ENCODE measurements at places on chromosomes 6 and 20.

DNA sequence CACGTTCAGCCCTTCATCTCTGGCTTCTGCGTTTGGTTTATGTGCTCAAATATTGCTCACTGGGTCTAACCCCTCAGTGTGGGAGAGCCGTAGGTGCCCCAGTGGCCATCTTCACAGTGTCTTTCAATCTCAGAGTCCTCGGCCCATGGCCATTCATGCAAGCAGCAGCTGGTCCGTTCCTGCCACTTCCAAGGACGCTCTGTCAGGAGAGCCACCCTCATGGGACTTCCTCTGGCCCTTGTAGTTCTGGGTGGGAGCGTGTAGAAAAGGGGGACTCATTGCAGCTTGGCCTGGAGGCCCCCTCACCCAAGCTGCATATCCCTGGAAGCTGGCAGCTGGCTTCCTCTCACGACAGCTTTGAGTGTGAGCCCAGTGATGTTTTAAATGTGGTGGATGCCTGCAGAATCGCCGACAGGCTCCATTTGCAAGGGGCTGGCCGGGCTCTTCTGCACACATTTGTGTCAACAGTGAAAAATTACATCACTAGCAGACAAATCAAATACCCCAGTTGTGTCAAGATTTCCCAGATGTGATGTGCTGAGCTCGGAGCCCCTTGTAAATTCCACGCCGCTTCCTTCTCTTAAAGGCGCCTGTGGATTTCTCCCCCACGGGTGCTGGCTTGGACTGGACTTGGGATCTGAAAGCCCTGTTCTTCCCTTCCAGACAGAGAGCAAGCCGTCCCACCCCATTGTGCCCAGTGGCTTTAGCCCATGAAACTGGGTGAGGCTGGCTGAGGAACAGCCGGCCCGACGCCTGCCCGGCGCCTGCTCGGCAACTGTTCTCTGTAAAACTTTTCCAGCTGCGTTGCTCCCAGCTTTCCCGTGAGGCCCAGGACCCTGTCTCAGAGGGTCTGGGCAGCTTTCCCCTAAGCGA, 360.1 kb downstream of the TAF4 start:
- DNase-seq = no peak

GRCh38 chr6:156508923-156509322, 268.3 kb upstream of the ARID1B start:
- no peak for DNase-seq

GRCh38 chr6:165986311-165986913, 181.2 kb downstream of the TBXT start:
- DNase-seq = no peak

- no peak for DNase-seq
Measured at GRCh38 chr6:65776332-65776731, 69.3 kb upstream of the EYS start.

- DNase-seq = no peak
Measured at GRCh38 chr6:30787954-30788353, 43.6 kb upstream of the IER3 start.

DNA sequence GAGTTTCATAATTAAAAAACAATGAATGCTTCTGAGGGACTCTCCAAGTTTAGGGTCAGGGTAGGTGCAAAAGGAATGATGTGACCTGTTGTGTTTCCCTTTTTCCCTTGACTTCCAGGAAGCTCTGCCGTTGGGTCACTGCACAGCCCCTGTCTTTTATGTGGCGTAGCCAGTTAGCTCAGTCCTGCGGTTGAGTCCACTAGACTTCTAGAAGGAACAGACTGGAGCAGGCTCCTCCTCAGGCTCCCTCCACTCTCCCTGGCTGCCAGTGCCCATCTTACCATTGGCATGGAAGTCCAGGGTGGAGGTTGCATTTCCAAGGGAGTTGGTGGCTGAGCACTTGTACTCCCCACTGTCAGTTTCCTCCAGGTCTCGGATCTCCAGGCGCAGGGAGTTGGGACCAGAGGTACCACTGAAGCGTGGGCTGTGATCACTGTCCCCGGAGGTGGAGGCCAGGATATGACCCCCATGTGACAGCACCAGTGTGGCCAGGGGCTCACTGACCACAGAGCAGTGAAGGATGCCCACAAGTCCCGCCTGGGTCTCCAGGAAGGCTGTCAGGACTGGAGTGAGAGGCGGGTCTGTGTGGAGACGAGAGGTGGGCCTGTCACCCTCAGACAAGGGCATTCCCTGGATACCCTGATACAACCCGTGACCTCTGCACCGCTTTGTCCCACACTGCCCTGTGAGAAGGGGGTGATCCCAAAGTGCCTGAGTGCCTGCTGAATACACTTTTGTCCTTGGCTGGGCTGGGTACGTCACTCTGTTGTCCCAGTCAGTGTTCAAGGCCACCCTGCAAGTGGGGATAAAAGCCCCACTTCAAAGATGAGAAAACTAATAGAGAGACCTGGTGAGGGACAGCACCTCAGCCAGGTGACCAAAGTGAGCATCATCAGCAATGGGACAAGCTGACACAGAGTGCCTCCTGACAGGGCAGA, 11.1 kb downstream of the SIGLEC1 start:
- no peak for DNase-seq

DNA sequence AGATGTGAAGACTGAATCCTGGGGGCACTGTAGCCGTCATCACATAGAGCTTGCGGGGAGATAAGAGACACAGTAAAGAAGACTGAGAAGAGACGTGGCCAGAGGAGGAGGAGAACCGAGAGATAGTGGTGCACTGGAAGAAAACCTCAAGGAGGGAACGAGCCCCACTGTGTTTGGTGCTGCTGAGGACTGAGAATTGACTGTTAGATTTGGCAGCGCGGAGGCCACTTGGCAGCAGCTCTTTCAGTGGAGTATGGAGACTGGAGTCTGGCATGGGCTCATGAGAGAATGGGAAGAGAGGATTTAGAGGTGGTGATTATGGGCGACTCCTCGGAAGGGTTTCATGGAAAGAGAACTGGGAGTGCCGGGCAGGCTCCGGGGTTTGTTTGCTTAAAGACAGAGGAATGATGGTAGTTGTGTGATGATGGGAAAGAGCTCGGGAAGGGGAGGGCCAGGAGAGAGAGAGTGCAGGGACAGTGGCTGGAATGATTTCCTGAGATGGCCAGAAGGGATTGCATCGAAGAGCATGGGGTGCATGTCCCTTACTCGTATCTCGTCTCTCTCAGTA, 18.0 kb downstream of the CDYL start:
- no peak for DNase-seq

GRCh38 chr6:40343877-40344565, 243.1 kb downstream of the LRFN2 start:
- no peak for DNase-seq

GRCh38 chr20:609371-609964, 641 bp downstream of the TCF15 start:
- no peak for DNase-seq

GRCh38 chr6:136843210-136843609, 20.8 kb downstream of the PEX7 start:
- no peak for DNase-seq

DNA sequence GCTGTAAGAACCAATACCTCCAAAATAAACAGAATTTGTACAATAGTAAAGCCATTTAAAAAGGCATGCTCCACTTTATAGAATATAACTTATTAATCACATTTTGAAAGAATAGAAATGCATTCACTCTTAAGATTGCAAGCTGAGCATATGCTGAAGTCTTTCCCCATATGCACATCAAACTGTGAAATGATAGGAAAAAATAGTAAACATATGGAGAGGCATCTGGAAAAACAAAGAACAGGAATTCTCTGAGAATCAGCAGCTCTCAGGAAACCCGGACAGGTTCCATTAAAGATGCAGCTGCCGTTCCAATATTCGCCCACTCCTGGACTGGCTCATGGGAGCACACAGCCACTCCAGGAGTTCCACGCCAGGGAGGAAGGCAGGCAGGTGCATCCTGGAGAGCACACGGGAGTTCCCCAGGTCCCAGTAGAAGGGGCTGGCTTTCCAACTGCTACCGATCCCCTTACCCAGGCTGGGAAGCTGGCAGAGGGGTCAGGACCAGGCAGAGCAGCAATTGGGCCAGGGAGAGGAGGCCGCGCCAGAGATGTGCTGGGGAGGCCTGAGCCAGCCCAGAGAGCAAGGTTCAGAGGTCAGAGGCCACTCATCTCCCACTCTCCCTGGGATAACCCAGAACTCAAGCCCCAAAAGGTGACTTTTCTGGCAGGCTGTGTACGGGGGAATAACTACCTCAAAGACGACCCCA, 111.1 kb downstream of the DLL1 start:
- DNase-seq = no peak

- DNase-seq = no peak
Measured at GRCh38 chr6:42091718-42092023, 41.3 kb downstream of the TAF8 start.

DNA sequence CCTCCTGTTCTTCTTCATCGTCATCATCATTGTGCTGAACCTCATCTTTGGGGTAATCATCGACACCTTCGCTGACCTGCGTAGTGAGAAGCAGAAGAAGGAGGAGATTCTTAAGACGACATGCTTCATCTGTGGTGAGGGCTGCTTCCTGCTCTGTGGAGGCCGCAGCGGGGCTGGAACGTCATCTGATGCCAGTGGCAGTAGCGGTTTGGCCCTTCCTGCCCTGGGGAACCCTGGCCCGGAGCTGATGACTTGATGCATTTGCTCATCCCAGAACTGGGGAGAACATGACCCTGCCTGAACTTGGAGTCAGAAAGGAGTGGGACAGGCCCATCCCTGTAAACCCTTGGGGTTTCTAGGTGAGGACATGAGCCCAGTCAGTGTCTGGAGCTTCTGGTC, 18.7 kb downstream of the UQCC2 start:
- peak; percentile 40 for DNase-seq

DNA sequence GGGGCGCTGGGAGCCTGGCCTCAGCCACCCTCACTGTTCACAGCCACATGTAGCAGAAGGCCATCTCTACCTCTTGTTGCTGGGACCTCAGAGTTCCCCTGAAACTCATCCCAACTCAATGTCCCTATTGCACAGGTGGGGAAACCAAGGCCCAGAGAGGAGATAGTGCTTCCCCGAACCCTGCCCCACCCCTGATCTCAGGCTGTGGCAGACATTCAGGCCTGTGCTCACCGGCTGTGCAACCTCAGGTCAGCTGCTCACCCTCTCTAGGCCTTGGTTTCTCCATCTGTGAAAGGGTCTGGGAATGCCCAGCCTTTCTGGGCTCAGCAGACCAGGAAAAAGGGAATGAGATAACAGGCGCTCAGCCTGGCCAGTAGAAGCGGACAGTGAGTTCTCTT, 6.4 kb upstream of the SLC52A3 start:
- DNase-seq = no peak

DNA sequence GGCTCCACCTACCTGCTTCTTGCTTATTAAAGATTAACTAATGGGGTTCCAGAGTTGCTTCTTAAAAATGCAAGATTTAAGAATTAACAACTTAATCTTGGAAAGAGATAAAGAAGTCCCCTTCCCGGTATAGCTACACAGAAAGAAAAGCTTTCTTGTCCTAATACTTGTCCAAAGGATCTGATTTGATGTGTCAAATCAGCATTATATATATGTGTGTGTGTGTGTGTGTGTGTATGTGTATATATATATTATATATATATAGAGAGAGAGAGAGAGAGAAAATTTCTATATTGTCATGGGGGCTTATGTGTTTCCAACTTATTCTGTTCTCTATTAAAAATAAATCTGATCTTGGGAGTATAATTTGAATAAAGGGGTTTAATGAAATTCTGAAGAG, 4.6 kb upstream of the HMGN4 start:
- no peak for DNase-seq

- no peak for DNase-seq
Measured at GRCh38 chr20:49618289-49618688, 50.4 kb upstream of the PTGIS start.

DNA sequence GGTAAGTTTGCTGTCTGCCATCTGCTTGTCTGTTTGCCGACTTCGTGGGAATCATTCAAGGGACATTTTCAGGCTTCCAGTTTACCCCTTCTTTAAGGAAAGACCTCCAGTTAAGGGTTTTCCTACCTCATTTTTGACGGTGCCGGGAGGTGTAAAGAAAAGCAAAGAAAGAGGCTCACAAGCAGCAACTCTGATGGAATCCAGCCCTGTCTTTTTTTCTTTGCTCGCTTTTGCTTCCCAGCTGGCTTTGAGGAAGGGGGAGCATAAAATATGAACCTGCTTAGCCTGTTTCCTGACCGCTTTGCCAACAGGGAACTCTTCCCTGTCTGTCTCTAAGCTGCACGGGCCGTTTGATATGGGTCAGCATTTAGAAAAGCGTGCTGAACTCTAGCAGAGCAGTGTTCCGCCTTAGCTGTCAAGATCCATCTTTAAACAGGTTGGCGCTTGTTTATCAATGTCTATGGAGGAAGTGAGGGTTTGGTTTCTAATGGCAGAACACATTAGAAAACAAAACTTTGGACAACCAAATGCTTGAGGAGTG, 13.8 kb downstream of the SYTL3 start:
- no peak for DNase-seq

- no peak for DNase-seq
Measured at GRCh38 chr6:1287103-1287591, 24.8 kb upstream of the FOXQ1 start.

DNA sequence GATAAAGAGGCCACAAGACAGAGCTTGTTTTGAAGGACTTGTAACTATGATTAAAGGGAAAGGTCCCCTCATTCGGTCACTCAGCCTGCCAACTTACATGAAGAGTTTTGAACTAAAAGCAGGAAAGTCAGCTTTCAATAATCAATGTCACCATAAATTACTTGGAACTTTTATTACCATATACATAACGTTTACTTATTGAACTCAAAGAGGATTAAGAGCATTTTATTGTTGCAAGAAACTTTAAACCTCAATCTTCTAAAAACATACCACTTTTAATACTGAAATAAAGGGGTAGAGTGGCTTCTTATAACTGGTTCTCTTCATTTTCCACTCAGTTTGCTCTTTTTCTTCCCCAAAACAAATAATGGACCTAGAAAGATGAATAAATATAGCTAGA, 65.1 kb downstream of the CNKSR3 start:
- no peak for DNase-seq
